NCI-H1417 (cell line): ENCODE measurements at places on chromosomes 6 and 20.

DNA sequence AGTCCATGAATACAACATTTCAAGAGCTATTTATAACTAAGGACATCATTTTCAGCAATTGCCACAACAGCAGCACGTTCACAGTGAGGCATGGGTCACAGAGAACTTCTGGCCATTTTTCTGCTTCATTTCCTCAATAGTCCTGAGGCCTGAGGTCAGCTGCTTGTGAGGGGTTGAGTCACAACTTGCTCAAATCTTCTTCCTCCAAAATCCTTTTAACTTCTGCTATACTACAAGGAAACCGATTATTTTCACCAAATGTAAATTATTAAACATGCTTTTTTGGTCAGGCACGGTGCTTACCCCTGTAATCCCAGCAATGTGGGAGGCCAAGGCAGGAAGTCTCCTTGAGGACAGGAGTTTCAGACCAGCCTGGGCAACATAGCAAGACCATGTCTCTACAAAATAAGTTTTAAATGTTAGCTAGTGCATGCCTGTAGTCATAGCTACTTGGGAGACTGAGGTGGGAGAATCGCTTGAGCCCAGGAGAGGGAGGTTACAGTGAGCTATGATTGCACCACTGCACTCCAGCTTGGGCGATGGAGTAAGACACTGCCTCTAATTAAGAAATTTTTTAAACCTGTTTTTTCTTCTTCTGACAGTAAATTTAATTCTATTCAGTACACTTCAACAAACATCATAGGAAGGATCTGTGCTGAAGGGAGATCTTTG lies 11.1 kb upstream of the SLC16A10 start:
- no peak for DNase-seq

DNA sequence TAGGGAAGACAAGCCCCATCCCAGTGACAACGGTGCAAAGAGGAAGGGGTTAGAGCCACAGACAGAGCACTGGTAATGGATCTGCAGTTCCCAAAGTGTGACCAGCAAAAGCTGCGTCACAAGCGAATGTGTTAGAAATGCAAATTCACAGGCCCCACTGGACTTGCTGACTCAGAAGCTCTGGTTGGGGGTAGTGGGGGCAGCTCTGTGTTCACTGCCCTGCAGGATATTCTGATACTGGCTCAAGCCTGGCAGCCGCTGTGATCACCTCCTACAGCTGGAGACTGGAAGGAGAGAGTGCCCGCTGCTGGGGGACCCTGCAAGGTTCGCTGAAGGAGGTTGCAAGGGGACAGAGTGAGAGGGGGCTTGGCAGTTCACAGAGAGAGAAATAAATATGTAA lies 179.7 kb upstream of the CDH4 start:
- DNase-seq: no peak

- no peak for DNase-seq
These were observed 15.8 kb downstream of the IL22RA2 start for GRCh38 chr6:137157601-137158000.

GRCh38 chr20:63891061-63892002 lies 3.6 kb upstream of the DNAJC5 start:
- DNase-seq: no peak

DNA sequence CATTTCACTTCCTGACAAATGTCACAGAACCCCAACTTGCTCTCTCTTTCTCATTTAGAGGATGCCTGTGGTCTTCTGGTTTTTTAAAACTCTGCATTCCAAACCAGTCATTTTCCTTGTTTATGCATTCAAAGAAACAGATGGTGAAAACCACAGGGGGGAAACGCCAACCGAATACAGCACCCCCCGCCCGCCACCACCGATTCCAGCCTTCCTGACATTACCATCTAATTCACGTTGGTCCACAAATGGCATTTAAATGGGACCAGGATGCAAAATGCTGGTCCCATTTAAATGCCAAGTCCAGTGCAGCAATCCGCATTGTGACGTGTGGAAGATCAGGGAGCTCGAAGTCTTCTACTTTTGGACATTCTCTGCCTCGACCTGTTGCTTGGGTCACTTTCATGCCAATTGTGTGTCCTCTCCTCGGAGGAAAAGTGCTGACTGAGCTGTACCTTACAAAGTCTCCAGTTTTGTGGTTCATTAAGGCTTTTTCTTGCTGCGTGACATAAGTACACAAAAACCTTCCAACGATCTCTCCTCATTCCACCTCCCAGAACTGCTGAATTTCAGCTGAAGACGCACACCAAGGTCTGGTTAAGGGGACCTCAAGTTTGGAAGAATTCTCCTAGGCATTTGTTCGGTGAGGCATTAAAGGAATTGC lies 35.8 kb downstream of the NEDD9 start:
- no peak for DNase-seq

GRCh38 chr20:36574366-36575135 lies 1.2 kb downstream of the TGIF2 start:
- DNase-seq: peak; percentile 53

GRCh38 chr20:958936-959815 lies 42.9 kb downstream of the RSPO4 start:
- DNase-seq: no peak

- DNase-seq: no peak
These were observed 58.0 kb downstream of the ZFAND3 start for GRCh38 chr6:37877373-37878149.

GRCh38 chr6:134474955-134475354 lies 157.0 kb upstream of the SGK1 start:
- DNase-seq: no peak

DNA sequence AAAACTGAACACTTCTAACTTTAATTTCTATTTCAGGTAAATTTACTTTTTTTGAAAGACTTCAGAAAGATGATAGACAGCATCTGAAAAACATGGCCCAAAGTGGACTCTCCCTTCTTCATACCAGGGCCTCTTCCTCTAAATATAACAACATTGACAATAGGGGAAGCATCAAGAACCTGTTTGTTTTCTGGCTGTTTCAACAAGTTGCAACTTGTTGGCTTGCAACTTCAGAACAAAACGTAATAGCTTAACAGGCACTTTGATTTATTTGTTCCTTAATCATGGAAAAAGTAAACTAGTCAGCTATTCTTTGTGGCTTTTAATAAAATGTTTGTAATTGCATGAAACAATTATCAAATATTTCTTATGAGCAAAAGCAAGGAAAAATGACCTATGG lies 34.3 kb downstream of the RGS17 start:
- DNase-seq: no peak

GRCh38 chr6:73290435-73290834 lies 27.4 kb upstream of the KHDC1 start:
- no peak for DNase-seq

DNA sequence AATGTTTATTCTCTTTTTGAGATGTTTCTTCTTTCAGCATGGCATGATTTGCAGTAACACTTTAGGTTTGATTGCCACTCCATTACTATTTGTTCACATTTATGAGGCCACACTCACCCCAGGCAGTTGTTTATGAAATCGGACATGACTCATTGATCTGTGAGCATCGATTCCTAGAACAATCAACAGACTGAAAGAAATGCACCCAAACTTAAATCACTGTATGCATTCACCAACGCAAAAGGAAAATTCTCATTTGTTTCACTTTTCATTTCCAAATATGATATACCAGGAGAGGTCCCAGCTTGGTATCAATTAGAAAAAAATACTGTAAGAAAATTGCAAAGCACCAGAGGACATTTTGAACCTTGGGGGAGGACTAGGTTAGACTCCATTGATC lies 5.4 kb upstream of the GJA10 start:
- DNase-seq: no peak

GRCh38 chr6:115891111-115891669 lies 169.5 kb downstream of the FRK start:
- DNase-seq: no peak

DNA sequence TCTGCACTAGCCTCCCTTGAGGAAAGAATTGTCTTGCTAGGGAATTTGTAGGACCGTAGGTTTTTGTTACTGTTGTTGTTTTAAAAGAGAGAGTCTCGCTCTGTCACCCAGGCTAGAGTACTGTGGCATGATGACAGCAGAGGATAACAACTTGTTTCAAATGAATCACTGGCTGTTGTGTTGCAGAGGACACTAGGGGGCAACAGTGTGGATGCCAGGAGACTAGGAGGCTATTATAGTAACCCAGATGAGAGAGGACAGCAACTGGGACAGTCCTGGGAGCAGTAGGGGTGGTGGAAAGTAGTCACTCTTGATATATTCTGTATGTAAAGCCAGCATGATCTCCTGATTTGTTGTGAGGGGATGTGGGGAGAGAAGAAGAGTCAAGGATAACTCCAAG lies 41.8 kb upstream of the LAMA4 start:
- no peak for DNase-seq

GRCh38 chr6:849075-849506 lies 156.2 kb upstream of the EXOC2 start:
- DNase-seq: no peak
